Breast epithelium (tissue), 4 donors: ENCODE measurements at places on chromosomes 12 and 14. TPM values are rescaled to one million over a fixed set of nuclear protein-coding genes. Genes with fewer than 3 reads are reported as not detected.

- DNase-seq = no peak
Observed at GRCh38 chr14:41548666-41549065, 58.0 kb upstream of the LRFN5 start.

DNA sequence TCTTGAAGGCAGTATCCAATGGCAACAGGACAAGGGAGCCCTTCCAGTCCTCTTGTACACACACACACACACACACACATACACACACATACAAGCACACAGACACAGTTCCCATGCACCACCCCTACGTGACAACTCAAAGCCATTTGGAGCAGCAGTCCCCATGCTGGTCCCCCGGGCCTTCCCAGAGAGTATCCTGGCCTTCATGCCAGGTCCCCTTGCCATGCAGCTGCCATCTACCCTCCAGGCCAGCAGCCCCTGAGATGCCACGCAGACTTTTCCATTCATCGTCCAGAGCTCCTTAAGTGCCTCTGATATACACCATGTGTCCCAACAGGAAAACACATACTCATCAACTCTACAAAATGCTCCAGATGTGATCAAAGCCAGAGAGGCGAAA lies 159.5 kb downstream of the ANO2 start:
- no peak for DNase-seq

GRCh38 chr14:28820677-28821076 lies 54.1 kb downstream of the FOXG1 start:
- no peak for DNase-seq

DNA sequence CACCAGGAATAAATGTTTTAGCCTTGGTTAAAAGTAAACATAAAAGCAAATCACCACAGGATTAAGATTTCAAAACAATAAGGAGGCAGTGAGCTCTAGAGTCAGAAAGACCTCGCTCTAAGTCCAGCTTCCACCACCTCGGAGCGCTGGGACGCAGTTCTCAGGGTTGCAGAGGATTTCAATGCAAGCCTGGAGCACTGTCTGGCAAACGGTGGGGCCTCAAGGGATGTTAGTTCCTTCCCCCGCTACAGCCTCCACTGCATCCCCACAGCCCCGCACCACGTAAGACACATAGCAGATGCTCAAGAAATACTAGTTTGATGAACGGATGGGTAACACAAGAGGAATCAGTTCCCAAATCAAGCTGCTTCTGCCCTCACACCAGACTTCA lies 39.3 kb upstream of the TMCC3 start:
- no peak for DNase-seq

- no peak for DNase-seq
Observed at GRCh38 chr12:90013409-90013808, 304.8 kb upstream of the ATP2B1 start.

DNA sequence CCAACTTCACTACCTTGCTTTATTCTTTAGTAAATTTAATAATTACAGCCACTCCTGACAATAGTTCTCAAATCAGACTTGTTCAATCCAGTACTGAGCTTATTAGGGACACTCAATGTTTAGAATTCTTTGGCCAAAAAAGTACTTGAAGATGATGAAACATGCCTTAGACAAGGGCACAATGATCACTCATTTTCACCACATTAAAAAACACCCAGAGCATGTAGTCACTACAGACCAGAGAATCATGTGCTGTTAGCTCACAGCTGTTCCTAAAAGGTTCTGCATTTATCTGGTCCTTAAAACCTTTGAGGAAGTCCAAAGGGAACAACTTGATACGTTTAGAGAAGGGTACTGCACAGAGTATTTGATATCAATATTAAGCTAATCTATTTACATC lies 98.7 kb downstream of the INSM2 start:
- DNase-seq = no peak

DNA sequence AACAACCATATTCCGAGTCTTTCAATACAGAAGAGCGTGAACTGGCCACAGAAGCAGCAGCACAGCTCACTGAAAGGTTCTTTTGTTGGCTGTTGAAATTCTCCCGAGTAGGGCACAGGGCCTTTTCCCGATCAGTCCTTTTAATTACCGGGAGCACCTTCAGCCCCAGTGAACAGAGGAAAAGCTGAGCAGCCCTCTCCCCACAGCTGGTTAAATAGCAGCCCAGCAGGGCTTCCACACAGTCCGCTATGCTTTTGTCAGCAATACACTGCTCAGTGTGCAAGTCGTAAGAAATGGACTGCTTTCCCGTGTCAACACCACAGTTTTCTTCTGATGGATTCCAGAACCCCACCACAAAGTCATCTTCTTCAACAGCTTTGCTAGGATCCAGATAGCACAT lies 61.3 kb downstream of the DICER1 start:
- no peak for DNase-seq

DNA sequence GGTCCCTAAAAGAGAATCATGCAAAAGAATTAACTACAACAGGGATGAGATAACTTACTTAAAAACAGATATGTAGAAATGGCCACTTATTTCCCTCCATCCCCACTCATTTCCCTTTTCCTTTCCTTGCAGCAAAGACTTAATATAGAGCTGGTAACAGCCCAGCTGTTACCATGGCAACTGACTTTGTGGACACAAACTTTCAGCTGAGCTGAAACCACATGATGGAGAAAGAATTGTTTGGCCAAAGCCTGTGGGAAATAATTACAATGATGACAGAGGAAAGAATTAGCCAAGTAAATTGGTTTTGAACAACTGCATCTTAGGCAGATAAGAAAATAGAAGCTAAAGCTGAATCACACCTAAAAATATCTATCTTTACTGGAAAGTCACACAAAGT lies 364.9 kb downstream of the GALC start:
- no peak for DNase-seq

DNA sequence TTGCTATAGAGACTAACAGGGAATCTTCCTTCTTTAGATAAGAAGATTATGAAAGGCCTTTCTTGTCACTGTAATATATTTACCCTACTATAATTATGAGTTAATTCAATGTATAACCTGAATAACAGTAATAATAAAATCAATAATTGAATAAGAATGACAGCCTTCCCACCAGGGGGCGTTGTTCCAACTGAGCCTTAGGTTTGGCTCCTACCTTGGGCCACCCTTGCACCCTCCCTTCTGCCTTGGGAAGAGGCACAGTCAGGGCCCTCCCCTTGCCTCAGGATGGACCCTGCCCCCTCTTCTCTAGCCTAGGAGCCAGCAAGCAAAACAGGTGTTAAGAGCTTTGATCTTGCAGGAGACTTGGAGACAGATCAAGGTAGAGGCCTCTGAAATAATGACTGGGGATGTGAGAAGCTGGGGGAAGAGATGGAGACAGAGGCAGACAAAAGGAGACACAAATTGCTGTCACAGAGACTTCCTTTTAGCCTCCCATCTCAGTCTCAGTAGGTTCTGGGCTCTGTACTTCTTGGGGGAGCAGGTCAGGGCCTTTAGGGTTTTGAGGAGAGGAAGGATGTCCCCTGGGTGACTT lies 40.1 kb upstream of the CISTR start:
- no peak for DNase-seq

- no peak for DNase-seq
Observed at GRCh38 chr14:24348186-24348585, 8.4 kb upstream of the RIPK3 start.

GRCh38 chr14:51726166-51726899 lies 74.6 kb downstream of the FRMD6 start:
- no peak for DNase-seq

DNA sequence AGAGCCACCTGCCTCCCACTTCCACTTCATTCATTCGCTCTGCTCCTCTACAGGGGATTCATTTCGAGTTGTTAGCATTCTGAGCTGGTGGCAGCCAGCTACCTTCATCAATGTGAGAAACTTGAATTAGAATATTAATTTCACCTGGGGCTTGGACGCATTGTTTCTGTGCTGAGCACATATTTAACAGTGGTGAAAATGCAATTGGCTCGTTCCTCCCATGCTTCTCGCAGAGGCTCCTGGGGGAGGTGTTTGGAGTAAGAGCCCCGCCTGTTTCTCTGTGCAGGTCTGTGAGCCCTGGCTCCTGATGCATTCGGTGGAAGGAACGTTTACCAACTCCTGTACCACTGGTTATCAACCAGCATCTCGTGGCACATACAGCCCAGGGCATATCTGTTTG lies 141.5 kb downstream of the AACS start:
- no peak for DNase-seq

DNA sequence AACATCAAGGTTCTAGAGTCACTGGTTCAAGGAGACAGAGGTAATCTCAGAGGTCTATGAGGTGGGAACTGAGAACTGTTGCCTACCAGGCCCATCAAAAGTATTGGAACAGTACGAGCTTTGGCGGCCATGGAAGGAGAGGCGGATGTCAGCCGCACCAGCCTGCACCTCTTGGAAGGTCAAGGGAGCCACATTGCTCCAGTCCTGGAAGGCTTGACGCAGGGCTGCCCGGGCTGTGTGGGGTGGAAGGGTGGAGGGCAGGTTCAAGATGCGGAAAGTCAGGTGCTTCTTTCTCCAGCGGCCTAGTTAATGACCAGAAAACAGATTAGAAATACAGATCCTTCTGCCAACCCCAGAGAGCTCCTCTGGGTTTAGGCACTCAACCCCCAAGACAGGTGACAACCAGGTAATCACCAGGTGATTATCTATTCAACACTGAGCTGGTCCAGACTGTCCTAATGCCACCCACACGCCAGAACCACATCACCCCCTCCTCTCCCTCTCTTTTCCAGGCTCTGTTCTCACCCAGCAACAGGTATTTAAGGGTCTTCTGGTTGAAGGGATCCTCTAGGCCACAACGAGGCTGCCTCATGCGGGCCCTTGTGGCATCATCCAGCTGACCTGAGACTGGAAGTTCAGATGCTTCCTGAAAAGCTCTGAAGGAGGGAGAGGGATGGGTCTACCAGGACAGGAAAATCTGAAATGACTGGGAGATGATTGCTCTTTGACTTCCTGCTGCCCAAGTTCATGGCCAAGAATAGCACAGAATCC lies 2.0 kb downstream of the MMP19 start:
- no peak for DNase-seq

DNA sequence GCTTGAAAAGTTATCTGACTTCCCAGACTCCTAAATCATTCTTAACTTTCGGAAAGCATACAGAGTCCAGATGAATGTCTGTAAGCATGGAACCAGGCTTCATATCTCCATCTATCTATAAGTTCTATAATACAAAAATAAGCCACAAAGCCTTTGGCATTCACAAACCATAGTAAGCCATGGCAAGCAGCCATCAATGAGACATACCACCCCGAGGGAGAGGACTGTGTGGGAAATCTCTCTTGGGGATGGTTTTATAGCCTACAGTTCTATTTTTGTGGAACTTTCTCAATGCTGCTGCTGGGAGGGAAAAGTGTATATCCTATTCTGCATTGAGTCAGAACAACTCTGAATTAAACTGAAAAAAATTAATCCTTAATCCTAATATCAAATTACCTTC lies 20.4 kb downstream of the EGLN3 start:
- DNase-seq = no peak

- no peak for DNase-seq
Observed at GRCh38 chr12:5488626-5488955, 56.7 kb downstream of the NTF3 start.

- no peak for DNase-seq
Observed at GRCh38 chr12:10182354-10183049, 3.7 kb downstream of the TMEM52B start.

The SSPN gene
- 22.1 TPM for total RNA-seq

The LPAR5 gene
- 0.98 TPM for total RNA-seq

The TRIM9 gene
- total RNA-seq = 4.6 TPM

The SLC25A47 gene
- total RNA-seq = not detected

The CLEC7A gene
- total RNA-seq = 5.2 TPM
